ENCODE measurements at places on chromosomes 12 and 14.
A peak's percentile ranks its signal among the peaks of the same experiment; 100 is the strongest.

- no peak for DNase-seq
Observed at GRCh38 chr12:111352296-111352993, 16.4 kb downstream of the PHETA1 start.

DNA sequence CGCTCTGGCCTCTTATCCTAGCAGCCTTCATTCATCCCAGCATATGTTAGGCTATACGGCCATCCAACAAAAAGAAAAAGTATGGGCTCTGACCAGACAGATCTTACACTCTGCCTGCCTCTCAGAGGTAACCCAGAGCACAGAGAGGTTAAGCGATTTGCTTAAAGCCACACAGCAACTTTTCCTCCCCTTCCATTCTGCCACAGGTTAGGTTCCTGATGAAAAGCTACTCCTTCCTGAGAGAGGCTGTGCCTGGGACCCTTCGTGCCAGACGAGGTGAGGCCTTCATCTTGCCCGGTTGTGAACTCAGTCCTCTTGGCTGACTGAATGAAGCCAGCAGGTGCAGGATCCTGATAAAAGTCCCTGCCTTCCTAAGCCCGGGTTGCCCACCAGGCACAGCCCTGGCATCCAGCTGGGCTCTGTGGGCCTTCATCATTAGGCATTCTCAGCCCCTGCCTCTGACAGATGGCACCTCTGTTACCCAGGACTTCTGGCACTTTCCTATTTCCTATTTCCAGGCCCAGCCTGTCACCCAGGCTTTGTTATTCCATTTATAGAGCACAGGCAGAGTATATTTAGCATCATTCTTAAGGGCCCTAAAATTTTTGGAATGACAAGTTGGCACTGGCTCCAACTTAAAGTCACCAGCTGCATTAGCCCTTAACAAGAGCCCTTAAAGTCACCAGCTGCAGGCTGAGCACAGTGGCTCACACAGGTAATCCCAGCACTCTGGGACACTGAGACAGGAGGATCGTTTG lies 12.8 kb downstream of the SOAT2 start:
- no peak for DNase-seq

DNA sequence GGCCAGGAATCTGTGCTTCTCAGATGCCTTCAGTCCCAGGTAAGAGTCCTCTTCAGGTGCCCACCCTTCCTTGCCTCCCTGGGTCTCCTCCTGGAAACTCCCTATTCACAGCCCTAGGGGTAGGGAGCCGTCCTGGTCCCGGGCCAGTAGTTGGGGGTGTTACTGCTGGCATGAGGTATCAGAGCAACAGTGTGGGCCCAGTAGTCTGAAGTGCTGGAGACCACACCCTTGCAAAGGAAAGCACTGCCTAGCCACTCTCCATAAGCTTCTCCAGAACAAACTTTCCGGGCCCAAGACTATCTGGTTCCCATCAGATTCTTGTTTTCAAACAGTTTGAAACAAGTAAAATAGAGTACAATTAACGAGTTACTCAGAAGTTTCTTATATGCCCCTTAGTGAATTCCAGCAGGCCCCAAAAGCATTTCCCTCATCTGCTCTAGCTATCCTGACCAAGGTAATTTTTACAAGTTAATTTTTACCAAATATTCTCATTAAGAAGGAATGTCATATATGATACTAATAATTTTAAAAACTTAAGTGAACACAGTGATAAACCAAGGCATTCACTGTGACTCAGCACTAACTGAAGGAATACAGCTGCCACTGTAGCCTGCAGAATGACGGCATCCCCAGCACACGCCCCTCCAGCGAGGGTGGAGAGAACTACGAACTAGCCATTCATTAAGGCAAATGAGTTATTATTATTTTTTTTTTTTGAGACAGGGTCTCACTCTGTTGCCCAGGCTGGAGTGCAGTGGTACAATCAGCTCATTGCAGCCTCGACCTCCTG lies 49.4 kb downstream of the MOK start:
- no peak for DNase-seq

DNA sequence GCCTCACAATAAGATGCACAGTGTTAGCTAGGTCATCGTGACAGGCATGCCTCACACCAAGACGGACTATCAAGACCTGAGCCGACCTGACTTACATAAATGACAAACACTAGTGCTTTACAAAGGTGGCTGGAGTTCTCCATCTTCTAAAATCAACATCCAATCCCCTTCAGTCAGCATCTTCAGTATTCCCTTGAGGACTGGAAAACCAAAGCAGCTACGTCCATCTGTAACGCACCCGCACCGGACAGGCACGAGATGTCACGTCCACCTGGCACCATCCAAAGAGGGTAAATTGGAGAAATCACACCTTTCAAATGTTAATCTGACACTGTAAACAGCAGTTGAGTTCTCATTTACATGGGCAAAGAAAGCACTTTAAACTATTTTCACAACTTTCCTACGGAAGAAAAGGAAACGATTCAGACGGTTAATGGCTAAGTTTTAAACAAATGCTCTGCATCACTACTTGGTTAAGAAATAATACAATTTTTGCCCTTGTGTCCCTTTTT lies 130.2 kb downstream of the PRICKLE1 start:
- no peak for DNase-seq

DNA sequence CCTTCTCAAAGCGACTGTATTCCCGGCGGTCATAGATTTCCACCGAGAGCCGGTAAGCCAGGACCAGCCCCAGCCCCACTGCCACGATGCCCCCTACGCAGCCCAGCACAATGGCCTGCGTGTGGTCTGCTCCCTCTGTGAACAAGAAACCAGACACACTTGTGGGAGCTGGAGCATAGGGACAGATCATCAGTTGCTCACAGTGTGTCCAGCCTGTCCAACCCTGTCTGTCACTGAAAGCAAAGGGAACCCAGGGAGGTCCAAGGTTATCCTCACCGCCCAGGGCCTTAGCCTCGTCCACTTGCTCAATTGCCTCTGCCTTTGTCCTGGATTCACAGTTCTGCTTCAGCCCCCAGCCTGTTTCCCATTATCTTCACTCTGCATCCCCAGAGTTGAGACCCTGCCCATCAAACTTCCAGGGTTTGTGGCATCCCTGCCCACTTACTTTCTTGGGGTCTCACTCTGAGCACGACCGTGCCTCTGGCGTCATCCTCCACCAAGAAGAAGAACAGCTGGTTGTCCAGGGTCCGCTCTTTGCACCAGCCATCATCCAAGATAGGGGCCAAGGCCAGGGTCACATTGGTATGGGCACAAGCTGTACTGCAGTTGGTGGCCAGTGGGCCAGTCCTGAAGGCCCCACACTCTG lies 11.3 kb upstream of the CSAD start:
- no peak for DNase-seq

DNA sequence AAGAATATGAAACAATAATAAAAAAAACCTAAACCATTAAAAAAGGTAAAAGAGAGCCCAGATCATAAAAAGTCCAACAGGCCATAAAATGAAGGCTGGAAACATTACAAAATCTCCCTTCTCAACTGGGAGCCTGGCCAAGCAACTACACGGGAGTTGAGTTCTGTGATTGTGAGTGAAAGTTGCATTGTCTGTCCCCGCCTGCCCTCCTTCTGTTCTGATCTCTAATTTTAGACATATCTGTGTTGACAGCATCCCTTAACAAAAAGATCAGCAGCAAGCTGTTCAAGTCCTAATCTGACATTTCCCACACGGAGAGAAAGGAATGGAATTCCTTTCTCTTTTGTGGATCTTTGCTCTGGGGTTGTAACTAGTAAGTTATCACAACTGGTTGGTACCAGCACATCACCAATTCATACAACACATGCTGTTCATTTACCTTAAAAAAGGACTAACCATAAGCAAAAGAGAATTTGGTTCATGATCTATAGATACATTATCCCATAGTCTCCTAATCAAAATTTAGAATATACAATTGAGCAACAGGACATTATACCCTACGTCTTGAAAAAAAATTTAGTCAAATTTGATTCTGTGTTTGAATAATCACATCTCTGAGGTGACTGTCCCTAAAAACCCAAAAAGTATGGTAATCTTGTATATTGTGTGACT lies 205.1 kb upstream of the GZMB start:
- DNase-seq, result no peak

GRCh38 chr12:49200919-49201594 lies 12.2 kb upstream of the TUBA1A start:
- DNase-seq, result no peak

- DNase-seq, result peak; percentile 49
Observed at GRCh38 chr14:54691525-54692283, 124.8 kb downstream of the SAMD4A start.

GRCh38 chr12:111313833-111314259 lies 55.0 kb downstream of the PHETA1 start:
- peak; percentile 84 for DNase-seq
